ENCODE measurements at places on chromosomes 1 and 21. TPM values are rescaled to one million over a fixed set of nuclear protein-coding genes. Genes with fewer than 3 reads are reported as not detected.

Gene C1orf94
- not detected for total RNA-seq

Gene KCNA3
- total RNA-seq = 120 TPM

Gene LHX8
- total RNA-seq = not detected

Gene CELA3B
- total RNA-seq = not detected

Gene PRKAA2
- not detected for total RNA-seq

Gene MAN1C1
- 15.1 TPM for total RNA-seq

Gene KRTAP12-1
- not detected for total RNA-seq

Gene WNT3A
- total RNA-seq = not detected

Gene CHI3L1
- total RNA-seq = not detected

Gene TRMT1L
- 12.3 TPM for total RNA-seq

Data from CD4-positive, CD25-positive, alpha-beta regulatory T cell (primary cell).